ENCODE measurements at places on chromosomes 13 and 19. TPM values are rescaled to one million over a fixed set of nuclear protein-coding genes. Genes with fewer than 3 reads are reported as not detected.

The ZNF878 gene
- 0.29 TPM for total RNA-seq

- DNase-seq = peak; percentile 4
Measured at GRCh38 chr13:31722673-31723072, 16.7 kb upstream of the RXFP2 start.

DNA sequence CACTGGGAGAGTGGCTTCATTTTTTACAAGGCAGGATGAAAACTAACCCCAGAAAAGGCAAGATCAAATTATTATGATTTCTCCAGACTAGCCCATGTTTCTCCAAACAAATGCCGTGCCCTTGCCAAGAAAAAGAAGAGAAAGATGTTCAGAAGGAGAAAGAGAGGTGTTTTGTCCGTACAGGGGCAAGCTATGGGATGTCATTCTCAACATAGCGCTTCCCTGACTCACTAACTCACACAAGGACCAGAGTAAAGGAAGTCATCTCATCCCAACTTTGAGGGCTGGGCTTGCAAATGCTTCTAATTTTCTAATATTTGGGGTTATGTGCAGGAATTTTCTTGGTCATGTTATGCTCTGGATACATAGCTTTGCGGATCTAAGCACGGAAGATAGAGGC is 224.2 kb upstream of the MAB21L1 start:
- no peak for DNase-seq

DNA sequence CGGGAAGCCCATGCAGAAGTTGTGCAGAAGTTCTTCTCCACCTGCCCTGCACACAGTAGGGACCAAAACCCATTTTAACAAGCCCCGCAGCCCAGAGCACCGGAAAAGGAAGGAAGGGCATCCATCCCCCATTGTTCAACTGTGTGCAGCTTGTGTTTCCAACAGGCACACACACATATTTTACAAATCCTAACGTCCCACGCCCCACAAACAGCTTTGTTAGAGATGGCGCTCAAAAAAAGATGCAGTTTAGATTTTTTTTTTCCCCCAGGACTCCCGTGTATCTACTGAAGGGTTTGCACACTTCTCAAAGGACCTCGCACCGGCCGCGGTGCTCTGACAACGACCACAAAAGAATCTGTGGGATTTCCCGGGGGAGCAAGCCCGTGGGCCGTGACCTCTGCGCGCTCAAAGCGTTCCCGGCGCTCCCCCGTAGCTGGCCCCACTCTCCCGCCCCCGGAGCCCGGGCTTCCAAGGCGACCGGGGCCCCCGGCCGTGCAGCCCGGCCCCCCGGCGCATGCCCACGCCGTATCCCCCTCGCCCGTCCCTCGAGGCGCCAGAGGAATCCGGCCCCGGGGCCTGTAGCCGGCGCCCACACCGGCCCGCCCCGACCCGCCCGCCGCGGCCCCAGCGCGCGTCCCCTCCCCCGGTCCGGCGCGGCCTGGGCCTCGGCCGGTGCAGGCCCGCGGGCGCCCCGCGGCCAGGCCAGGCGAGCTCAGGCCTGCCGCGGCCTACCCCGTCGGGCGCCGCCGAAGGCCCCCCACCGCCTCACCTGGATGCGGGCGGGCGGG is 523 bp downstream of the ELAVL1 start:
- peak; percentile 21 for DNase-seq

The POU2F2 gene
- 0.11 TPM for total RNA-seq

GRCh38 chr13:49220036-49220855 is at the start of gene MLNR:
MLNR (plus strand) TSS chr13:49220338; CDS start chr13:49220338, 0 bp downstream.
- peak; percentile 45 for DNase-seq

- no peak for DNase-seq
Measured at GRCh38 chr19:33246709-33247440, 21.2 kb upstream of the SLC7A10 start.

GRCh38 chr13:29369060-29369743 is 226.3 kb downstream of the SLC7A1 start:
- peak; percentile 42 for DNase-seq

- DNase-seq = no peak
Measured at GRCh38 chr13:69706807-69707206, 400.8 kb upstream of the ATXN8OS start.

The NBEA gene
- total RNA-seq = 34.1 TPM

GRCh38 chr19:14349426-14349825 is 31.8 kb upstream of the ADGRE5 start:
- no peak for DNase-seq

DNA sequence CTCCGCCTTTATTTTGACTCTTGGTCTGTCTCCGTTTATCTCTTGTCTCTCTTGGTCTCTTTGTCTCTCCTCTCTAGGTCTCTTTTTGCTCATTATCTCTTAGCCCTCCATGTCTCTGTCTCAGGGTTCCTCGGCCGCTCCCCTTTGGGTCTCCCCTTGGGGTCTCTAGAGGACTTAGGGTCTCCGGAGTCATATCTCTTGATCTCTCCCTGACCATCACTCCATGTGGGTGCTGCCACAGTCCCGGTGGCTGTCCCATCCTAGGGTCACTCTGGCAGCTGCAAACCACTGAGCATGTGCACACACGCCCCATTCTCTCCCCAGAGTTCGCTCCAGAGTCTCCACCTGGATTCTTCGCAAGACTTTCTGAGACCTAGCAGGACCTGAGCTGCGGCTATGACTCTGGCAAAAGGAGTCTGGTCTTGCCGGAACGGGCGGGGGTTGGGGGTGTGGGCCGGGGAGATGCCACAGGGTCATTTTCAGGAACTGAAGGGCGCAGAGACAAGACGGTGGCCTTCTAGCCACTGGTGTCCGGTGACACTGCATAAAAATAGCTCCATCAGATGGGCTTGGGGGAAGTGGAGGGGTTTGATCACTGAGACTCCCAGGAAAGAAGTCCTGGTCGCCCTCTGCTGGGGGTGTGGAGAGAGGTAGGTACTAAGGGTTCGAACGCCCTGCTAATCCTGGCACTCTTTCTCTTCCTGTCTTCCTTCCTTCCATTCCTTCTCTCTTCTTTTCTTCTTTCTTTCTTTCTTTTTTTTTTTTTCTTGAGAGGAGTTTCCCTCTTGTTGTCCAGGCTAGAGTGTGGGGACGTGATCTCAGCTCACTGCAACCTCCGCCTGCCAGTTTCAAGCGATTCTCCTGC is 1.2 kb upstream of the KCNA7 start:
- no peak for DNase-seq

GRCh38 chr13:36096461-36097416 is 34.4 kb downstream of the DCLK1 start:
- no peak for DNase-seq

DNA sequence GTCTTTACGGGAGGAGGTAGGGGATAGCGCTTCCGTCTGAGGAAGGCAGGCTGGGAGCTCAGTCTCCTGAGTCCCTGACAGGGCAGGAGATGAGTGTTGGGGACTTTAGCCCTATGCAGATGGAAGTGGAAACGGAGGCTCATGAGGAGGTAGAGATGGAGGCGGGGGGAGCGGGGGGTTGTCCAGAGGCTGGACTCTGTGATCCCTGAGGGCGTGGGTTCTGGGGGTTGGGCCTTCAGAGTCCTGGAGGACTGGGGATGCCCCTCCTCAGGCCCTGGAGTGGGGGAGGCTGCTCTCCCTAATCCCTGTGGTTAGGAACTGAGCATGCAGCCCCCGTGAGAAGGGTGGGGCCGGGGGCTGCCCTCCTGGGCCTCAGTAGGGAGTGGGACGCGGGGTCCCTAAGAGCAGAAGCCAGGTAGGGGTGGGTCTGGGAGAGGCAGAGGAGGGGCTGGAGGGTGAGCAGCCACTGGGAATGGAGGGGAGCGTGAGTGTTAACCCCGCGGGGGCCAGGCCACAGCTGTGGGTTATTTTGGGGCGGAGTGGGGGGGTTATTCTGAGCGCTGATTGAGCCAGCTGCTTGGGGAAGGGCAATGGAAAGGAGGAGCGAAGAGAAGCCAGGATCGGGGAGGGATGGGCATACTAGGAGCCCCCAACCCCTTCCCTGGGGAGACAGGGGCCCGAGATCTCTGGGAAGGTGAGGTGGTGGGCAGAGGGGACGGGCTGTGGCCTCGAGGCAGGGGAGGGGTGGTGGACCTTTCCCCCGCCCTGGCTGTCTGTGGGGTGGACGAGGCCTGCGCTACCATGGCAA is 2.8 kb downstream of the GRIN2D start:
- no peak for DNase-seq

GRCh38 chr19:38142176-38143035 is 81.6 kb downstream of the DPF1 start:
- peak; percentile 8 for DNase-seq

- DNase-seq = peak; percentile 96
Measured at GRCh38 chr13:44436589-44437337, 63.1 kb downstream of the SERP2 start.

DNA sequence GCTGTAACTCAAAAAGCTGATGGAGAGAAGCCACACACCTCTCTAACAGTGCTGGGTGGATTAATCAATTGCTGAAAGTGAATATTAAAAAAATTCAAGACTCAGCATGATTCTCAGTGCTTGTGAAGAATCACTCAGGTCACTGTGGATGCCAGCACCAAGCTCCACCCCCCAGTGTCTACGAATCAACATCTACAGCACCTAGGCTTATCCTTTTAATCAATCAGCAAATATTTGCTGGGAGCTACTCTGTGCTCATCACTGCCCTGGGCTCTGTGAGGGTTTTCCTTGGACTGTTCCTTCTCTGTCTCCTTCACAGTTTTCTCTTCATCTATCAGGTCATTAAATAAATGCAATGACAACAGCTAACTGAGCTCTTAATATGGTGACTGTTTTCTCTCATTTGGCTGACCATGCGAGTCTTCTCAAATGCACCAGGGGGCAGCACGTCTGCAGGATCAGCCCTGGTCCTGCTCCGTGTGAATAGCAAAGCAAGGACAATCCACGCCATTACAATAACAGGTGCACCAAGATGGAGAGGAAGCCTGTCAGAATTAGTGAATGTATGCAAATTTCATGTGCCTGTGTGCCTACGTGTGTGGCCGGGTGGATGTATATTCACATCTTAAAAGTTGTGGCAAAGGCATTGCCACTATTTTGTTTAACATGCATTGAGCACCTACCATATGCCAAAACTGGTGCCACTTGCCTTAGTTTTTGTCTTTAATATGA is 14.6 kb upstream of the C13orf42 start:
- peak; percentile 54 for DNase-seq

- no peak for DNase-seq
Measured at GRCh38 chr13:112057736-112058518, 9.0 kb upstream of the SOX1 start.

DNA sequence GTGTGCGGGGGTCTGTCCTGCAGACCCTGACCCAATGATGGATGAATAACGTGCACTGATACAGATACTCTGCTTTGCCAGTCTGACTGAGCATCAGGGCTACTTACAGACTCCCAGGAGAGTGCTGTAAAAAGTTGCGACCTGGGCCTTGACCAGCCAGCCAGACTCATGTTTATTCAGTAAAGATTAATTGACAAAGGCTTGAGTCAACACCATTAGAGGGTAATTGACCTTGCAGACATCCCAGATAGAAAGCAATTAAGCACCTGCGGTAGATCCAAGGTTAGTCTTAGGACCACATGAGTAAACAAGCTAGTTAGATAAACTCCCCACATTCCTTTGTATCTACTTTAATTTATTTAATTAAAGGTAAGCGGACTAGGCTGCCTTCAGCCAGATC is 10.4 kb downstream of the NUDT19 start:
- peak; percentile 14 for DNase-seq

DNA sequence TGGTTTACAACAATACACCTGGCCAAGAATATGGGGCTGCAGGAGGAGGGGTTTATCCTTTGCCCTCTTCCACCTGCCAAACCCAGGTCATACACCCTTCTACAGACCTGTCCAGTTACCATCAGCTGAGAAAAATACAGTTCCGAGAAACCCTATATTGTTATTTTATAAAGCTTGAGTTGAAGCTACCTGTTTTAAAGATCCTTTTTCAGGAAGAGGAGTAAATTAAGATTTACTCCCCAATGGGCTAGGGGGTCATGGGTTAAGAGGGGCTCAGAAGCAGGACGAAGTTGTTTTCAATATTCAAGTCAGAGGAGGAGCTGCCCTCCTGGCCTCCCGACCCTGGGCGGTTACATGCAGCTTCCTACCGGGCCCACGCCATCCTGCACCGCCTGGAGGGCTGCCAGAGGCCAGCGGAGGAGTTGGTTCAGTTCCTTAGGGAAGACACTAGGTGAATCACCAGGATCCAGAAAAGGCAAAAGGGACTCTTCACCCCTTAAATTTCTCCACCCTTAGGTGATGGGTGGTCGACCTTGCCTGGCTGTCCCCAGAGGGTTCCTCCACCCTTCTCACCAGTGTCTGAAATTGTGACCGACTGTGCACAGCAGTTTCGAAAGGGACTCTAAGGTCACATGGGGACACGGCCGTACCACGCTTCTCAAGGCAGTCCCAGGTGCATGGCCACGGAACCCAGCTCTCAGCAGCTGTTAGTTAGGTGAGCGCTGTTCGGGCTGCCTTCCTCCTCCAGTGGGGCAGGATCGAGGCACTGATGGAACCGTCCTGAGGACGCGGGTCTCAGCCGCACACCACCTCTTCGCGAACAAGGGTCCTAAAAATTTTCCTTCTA is 1.2 kb downstream of the GJB2 start:
- DNase-seq = peak; percentile 29

DNA sequence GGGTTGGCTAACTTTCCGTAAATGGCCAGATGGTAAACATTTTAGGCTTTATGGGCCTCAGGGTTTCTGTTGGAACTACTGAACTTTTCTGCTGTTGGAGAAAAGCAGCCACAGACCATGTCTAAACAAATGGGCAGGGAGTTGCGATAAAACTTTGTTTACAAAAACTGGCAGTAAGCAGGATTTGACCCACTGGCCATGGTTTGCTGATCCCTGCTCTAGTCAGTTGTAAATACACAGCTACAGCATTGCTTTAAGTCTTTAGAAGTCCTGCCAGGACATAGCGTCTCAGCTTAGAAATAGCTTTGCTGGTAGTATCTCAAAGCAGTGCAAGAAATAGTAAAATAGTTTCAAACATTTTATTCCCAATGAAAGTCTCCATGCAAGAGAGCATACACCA is 88.4 kb downstream of the NALCN start:
- DNase-seq = no peak

The C19orf38 gene
- not detected for total RNA-seq

The ZNF442 gene
- total RNA-seq = 3.4 TPM

GRCh38 chr19:40305403-40305802 is 20.3 kb upstream of the AKT2 start:
- DNase-seq = peak; percentile 85
